ENCODE measurements at places on chromosomes 6 and 20.

DNA sequence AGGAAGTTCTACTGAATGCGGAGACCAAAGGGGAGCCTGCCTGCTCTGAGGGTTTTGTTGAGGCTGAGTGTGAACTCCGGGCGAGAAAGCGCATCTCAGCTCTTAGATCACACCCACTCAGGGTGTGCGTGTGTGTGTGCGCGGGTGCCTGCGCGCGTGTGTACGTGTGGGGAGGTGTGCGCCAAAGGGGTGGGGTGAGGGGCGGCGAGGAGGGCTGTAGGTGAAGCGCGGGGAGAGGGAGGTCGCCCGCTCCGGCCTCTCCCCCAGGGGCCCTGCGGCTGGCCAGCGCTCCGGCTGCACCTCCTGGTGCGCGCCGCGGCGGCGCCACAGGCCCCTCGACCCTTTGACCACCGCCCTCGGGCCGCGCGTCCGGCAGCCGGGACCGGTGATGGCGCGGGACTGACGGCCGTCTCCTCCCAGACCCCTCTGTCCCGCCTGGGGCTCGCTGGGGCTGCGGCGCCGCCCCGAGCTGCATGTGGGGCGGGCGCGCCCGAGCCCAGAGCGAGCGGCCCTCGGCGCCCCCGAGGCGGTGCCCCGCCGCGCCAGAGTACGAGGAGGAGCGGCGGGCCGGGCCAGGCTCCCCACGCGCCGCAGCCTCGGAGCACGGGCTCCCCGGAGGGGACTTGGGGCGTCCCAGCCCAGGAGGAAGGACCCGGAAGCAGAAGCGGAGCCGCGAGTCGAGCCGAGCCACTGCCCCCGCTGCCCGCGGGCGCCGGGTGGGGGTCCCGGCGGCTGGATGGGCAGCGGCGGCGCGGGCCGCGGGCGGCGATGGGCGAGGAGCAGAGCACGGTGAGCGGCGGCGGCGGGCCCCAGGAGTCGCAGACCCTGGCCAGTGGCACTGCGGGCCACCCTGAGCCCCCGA is at the start of gene RNF217:
Gene RNF217 (plus strand): TSS at position 661 of the 862 bp plus-strand sequence. CDS start 108 bp downstream, at position 769.
- peak; percentile 79 for DNase-seq

DNA sequence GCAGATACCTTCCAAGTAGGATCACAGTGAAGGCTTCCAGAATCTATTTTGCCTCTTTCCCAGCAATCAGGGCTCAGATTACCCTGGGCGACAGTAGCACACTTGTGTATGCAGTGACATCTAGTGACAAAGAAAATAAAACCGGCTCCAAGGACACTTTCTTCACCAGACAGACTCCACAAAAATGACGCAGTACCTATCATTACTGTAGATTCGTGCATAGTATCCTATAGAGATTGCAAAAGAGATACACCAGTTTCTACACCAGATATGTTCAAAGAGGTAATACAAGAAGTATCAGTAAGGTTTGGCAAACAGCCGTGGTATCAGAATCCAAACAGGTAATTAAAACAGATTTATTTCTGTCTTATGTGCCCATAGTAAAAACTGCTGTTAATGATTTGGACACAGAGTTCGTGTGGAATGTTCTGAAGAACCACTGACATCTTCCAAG is 600.4 kb upstream of the JAG1 start:
- DNase-seq = peak; percentile 76

DNA sequence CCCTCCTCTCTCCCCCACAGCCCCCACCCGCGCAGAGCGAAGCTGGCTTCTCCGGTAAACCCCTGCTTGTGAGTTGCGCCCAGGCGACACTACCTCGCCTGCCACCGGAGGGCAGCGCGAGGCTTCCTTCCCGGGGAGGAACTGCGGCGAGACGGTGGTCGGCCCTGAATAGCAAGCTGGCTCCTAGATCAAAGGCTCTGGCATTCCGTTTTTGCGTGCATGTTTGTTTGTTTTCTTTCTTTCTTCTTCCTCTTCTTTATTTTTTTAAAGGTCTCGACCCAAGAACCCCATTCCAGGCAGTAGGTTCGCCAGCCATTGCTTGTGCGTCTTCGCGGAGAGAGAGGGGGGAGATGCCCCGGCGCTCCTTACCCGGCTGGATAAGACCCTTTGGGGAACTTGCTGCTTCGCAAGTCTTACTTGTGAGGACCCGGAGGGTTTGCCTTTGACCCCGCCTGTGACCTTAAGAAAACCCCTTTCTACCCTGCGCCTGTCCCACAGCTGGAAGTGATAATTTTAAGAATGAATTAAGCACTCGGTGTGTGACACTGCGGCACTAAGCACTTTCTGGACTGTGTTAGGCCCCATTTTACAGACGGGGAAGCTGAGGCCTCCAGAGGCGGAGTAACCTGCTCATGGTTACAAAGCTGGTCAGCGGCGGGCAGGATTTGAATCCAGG is 92.7 kb upstream of the SIRPA start:
- DNase-seq = peak; percentile 82

GRCh38 chr6:74993136-74993535 is 212.7 kb downstream of the COL12A1 start:
- no peak for DNase-seq

DNA sequence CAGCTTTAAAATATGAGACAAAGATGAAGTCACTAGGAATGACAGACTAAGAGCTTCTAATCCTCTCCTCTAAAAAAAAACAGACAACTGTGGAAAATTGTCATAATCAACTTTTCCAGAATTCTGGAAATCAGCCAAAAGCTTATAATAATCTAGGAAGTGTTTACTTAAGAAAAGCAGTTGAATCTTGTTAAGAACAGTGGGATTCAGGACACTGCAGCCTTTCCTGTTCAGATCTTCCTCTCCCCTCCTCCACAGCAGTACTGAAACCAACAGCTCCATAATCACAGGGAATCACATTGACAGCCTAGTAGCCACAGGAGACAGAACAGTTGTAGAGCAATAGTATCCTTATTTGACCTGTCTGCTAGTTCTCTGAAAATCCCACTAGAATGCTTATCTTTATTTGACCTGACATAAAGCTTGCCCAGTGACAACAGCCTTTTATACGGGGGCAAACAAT is 41.6 kb downstream of the IBTK start:
- DNase-seq = no peak

- DNase-seq = peak; percentile 93
Measured at GRCh38 chr6:3990692-3991491, 88.0 kb downstream of the FAM217A start.

DNA sequence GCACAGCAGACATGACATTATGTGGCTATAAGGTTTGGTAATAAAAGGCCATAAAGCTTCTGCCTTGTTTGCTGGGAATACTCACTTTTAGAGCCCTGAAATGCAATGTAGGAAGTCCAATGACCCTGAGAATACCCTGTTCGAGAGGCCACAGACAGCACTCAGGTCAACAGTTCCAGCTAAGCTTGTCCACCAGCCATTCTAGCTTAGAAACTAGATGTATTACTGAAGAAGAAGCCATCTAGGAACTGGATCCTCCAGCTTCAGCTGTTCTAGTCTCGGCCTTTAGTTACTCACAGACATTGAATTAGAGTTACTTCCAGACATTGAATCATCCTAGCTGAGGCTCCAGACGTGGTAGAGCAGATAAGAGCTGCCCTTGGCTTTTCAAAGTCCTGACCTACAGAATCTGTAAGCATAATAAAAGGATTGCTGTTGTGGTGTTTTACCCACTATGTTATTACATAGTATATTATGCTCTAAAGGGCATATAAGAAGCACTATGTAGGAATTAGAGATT is 84.9 kb downstream of the MMS22L start:
- DNase-seq = no peak

DNA sequence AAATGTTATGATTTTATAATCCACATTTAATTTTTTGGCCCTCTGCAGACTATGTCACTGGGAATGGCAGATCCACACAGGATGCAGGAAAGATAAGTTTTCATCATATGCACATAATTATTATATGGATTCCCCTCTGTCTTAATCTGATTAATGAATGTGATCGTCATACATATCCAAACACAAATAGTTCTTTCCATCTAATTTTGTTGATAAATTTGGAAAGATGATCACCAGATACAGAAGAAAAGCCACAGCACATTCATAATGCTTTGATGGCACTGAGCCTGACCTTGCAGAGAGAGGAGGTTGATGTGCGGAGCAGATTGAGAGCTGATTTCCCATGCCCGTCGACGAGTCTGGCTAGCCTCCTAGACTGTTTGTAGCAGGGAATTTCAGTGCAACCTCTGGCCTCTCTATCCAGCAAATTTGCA is 471.5 kb downstream of the EPM2A start:
- DNase-seq = no peak

GRCh38 chr20:9082741-9083140 is 13.9 kb downstream of the PLCB4 start:
- no peak for DNase-seq

GRCh38 chr20:63103402-63104311 is 96.9 kb upstream of the BHLHE23 start:
- no peak for DNase-seq

DNA sequence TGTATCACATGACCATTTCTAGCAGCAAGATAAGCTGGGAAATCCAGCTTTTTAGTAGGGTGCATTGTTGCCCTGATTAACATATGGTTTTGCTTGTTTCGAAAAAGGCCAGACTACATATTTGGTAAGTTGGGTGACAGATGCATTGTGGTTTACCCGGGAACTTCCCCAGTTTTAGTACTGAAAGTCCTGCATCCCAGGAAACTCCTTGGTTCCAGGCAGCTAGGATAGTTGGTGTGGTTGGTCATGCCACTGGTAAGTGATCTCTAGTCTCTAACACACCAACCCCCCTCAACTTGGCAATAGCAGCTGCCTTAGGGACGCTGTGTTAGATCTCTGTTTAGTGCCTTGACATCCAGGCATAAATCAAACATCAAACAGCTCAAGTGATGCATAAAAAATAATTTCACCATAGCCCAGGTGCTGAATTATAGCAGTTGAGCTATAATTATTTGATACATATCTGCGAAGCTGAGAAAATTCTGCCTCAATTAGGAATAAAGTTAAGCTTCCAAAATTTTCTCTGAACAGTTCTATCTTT is 216.5 kb downstream of the TFAP2C start:
- no peak for DNase-seq

GRCh38 chr6:6798448-6798860 is 209.9 kb downstream of the LY86 start:
- DNase-seq = no peak

- no peak for DNase-seq
Measured at GRCh38 chr6:39465539-39465938, 143.0 kb upstream of the KCNK16 start.

- DNase-seq = peak; percentile 25
Measured at GRCh38 chr6:144265390-144265789, 19.7 kb upstream of the UTRN start.

- DNase-seq = no peak
Measured at GRCh38 chr6:170453586-170454511, 99.3 kb downstream of the PSMB1 start.

- DNase-seq = peak; percentile 16
Measured at GRCh38 chr20:13723011-13723410, 61.7 kb downstream of the ESF1 start.

- DNase-seq = no peak
Measured at GRCh38 chr6:345747-346385, 45.7 kb upstream of the IRF4 start.

DNA sequence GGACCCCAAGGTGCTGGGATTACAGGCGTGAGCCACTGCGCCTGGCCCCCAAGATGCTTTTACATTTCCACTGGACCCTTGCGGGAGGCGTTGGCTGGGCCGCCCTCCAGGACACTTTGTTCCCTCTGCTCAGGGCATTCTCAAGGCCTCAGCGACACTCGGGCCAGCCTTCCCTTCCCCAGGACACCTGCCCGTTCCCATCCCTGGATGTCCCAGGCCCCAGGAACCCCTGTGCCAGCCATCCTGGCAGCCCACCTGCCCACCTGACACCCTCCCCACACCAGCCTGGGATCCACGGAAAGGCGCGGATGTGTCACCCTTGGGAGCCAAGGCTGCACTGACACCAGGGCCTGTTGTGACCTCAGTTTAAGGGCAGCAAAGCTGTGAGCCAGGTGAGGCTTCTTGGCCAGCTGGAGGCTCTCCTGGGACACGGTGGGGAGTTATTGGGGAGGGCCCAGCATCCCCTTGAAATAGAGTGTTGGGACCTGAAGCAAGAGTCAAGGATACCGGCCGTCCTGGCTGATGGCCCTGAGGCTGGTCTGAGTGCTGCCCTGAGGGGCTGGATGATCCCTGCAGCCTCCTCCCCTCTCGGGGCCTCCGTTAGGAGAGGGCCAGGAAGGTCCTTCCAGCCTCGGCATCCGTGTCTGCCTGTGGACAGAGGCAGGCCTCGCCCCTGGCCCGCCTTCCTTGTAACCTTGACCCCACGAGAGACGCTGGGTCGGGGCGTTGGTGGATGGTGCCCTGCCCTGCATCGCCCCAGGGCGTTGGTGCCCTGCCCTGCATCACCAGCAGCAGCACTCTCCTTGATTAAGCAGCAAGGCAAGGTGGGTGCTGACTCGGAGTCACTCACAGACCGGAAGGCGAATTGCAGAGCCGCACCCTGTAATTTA is 84.2 kb upstream of the BHLHE23 start:
- DNase-seq = no peak

- DNase-seq = no peak
Measured at GRCh38 chr6:40492187-40492586, 95.0 kb downstream of the LRFN2 start.

DNA sequence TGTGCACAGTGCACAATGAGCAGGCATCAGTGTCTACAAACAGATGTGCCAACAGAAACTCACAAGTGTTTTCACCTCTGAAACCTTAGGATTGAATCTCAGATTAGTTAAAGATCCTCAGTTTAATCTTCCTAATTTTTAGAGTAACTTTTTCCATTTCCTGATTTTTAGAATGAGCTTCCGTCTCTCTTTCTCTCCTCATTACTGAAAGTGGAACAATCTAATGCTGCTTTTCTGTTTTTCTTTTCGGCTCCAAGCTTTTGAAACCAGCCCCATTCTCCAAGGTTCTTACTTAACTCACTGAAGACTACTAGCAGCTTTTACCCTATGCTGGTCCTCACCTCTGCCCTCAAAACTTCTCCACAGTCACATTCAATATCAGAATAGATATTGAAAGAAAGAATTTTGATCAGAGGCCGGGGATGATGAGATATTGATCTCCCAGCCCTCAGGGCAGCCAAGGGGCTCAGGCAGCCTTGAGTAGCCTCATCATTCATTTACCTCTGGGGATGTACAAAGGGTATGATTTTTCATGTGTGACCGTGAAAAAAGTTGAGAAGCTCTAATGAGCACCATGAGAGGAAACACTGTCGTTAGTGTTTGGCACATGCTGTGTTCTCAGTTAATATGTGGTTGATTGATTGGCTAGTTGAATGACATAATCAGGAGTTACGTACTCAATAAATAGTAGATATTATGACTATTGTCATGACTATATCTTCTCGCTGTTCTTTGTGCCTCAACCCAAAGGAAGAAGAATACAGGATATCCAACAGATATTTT is 11.9 kb upstream of the STK38 start:
- no peak for DNase-seq

- DNase-seq = no peak
Measured at GRCh38 chr20:19823971-19824370, 65.9 kb downstream of the RIN2 start.

GRCh38 chr6:85680388-85680787 is 37.7 kb upstream of the SYNCRIP start:
- DNase-seq = no peak
